ENCODE measurements at places on chromosomes 11 and 22.
A peak's percentile ranks its signal among the peaks of the same experiment; 100 is the strongest.

- DNase-seq, result peak; percentile 83
Measured at GRCh38 chr11:68373189-68373814, 60.9 kb downstream of the LRP5 start.

DNA sequence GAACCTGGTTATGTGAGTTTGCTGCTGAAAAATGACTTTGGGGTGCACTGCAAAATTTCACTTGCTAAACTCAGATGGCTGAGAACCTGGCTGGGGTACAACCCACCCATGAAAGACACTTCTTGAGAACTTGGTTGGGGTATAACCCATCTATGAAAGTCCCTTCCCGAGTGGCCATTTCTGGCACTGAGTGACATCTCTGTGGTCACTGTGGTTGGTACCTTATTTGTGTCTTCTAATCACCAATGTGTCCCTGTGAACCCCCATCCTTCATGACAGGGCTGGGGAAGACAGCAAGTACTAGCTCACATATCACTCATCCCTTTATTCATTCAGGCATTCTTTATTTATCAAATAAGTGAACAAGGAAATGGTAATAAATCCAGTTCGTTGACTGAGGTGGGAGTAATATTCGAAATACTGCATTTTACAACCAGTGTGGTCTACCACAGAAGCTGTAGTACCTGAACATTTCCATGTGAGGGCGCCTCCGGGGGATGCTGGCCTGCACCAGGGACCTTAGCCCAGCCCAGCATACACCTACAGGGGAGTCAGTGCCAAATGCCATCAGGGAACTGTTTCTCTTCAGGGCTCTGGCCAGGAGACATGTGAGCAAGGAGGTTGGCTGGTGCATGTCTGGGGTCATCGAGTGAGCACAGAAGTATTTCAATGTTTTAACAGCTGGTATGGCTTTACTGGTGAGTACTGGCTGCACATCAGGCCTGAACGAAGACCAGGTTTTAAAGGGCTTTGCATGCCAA lies 122.1 kb downstream of the CSNK2A3 start:
- DNase-seq, result no peak

DNA sequence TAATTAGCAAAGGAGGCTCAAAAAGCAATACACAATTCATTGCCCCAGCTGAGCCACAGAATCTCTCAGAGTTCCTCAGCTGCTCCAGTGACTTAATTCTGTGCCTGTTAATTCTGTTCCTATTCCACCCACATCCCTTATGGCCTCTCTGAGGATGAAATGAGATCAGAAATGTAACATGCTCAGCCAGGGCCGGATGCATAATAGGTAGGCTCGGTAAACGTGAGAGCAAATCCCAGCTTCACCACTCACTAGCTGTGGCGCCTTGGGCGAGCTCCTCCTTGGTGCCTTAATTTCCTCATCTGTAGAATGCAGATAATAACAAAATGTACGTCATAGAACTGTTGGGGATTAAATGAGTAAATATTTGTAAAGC lies 42.8 kb upstream of the DKK3 start:
- DNase-seq, result no peak

- DNase-seq, result no peak
Measured at GRCh38 chr11:74707602-74708510, 23.4 kb downstream of the CHRDL2 start.

- no peak for DNase-seq
Measured at GRCh38 chr11:2671748-2672147, 28.0 kb downstream of the KCNQ1OT1 start.

DNA sequence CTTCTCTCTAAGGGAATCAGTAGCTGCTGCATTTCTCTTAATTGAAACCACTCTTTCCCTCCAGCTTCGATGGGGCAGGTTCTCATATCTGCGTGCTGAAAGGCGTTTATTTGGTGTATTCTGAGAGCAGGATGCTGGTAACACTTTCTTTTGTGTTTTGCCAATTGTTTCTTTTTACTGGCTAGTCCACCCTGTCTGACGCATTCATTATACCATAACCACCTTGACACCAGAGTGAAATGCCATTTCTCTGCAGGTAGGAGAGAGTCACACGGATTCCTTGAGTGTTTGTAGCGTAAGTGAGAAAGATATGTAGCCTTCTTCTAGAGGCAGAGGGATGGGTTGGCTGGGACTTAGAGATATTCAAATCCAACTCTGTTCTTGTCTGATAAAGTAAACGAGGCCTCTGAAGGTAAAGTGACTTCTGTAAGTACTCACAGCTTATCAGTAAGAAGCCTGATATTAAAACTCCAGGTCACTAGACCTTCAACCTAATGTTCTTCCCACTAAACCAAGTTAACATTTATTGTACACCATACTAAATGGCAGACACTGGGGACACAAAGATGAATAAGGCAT lies 21.4 kb downstream of the CD44 start:
- DNase-seq, result no peak
